ENCODE measurements at places on chromosomes 12 and 14.

GRCh38 chr12:52666471-52666870 lies 13.7 kb downstream of the KRT1 start:
- DNase-seq, result no peak

GRCh38 chr12:104852896-104853295 lies 105.2 kb downstream of the SLC41A2 start:
- no peak for DNase-seq

DNA sequence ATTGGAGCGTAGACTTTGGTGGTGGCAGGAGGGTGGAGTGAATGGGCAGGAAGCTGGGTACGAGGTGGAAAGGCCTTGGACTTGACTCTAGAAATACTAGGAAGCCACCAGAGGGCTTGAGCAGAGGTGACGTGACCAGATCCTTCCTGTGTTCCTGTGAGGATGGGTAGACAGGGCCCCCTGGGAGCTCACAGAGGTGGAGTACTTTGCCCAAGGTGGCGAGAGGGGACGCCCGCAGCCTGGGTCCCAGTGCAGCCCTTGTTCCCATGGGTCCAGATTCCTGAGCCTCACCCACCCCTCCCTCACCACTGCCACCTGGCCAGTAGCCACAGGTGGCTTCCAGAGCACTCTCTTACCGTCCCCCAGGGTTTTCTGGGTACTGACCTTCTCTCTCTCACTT lies 89.8 kb downstream of the KIF26A start:
- DNase-seq, result no peak

DNA sequence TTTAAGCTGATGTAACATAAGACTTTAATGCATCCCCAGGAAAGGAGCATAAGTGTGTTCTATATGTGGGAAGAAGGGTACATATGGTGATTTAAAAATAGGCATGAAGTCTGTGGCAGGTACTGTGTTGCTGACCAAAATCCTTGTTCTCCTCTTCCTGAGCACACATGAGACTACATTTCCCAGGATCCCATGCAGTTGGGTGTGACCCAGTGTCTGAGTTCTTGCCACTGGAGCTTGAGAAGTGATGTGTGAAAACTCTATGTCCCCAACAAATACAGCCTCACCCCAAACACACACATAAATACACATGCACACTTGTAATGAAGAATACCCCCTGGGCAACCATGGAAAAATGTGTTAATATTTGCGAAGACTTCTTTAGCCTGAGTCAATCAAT lies 8.5 kb upstream of the SMIM10L1 start:
- DNase-seq, result no peak
